ENCODE measurements at places on chromosomes 7 and 10.

GRCh38 chr7:6403907-6404306, 43.8 kb downstream of the DAGLB start:
- DNase-seq, result no peak

GRCh38 chr7:30841801-30842541, 69.7 kb upstream of the AQP1 start:
- no peak for DNase-seq

DNA sequence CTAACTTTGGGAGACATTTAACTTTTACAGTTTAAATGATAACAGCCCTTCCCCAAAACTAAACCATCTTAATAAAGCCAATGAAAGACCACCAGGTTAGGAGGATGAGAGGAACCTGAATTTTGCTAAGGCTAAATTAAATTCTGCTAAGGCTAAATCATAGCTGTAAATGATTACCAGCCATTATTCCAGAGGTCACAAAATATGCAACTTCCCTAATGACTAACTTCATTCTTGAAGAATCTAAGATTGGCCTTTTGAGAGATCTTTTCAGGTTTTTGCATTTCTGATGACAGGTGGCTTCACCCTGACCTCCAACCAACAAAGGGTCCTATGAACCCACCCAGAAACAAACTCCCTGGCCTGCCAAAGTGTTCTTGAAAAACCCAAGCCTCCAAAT, 373.3 kb downstream of the IPMK start:
- DNase-seq, result no peak

- DNase-seq, result no peak
Observed at GRCh38 chr10:71964743-71965515, 734 bp downstream of the CHST3 start.

DNA sequence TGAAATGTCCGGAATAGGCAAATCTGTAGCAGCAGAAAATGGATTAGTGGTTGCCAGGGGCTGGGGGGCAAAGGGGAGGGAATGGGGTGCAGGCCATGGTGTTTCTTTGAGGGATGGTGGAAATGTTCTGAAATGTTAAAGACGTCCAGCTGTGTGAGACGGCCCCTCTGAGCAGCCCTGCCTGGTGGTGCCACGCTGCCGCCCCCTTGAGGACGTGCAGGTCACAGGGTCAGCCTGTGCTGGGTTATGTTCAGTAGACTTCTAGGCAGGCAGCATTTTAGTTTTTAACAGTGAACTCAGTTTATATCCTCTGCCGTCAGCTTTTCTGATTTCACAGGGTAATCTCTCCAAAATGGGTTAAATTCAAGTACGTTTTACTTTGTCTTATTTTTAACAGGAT, 9.4 kb downstream of the NUB1 start:
- DNase-seq, result peak; percentile 31

- DNase-seq, result no peak
Observed at GRCh38 chr7:149147752-149148653, 750 bp downstream of the ZNF398 start.

DNA sequence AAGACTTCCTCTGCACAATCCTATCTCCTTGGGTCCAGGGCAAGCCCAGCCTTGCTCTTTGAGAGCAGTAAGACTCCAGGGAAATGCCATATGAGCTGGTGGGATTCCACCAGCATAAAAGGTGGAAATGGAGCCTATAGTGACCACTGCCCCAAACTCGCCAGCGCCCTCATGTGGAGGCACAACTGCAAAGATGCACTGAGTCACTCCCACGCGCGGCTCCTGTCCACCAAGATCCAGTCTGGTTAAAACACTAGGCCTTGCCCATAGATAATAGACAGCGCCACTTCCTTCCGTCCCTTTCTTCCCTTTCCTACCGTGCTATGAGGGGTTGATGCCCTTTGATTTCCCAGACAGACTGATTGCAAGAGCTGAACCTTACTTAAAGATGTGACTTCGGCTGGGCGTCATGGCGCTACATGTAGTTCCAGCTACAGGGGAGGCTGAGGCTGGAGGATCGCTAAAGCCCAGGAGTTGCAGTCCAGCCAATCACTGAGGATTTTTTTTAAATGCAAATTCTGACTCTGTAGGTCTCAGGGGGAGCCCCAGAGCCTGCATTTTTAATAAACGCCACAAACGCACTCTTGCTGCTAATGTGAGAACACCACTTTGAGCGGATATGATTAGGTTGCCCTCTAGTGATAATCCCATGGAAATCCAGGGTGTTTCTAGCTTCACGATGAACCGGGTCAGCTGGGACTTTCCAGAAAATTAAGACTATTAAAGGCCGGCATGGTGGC, 136.5 kb downstream of the EPC1 start:
- DNase-seq, result peak; percentile 8

- no peak for DNase-seq
Observed at GRCh38 chr10:48671914-48672595, 12.6 kb upstream of the WDFY4 start.

GRCh38 chr10:129860396-129860795, 103.7 kb downstream of the EBF3 start:
- DNase-seq, result no peak

GRCh38 chr7:76073335-76073990, 25.6 kb downstream of the MDH2 start:
- no peak for DNase-seq

DNA sequence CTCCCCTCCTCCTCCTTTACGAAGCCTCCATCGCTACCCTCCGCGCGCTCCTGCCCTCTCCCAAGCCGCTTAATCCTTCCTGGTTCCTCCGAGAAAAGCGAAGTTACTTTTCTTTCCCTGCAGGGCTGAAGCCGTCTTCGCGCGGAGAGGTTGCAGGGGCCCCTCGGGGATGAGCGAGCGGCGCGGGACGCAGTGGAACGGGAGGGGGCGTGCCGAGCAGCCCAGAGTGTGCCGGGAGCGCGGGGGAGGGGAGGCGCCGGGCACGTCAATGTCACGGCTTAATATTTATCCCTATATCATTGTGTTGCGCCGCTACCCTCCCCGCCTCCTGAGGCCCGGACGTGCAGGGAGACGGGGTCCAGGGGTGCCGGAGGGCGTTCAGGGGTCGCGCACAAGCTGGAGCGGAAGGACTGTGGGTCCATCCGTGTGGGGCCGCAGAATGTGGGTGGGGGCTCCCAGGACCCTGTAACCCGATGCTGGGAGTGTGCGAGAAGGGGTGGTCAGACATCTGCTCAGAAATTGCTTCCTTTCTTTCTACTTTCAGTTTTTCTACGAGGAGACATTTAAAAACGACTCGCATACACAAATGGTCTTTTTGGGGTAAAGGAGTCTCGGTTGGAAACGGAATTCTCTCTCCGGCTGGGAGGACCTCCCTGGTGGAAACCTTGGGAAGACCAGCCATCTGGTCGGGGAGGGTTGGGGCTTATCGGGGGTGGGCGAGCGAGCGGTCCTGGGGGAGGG, 2.4 kb downstream of the CDK6 start:
- DNase-seq, result peak; percentile 72

DNA sequence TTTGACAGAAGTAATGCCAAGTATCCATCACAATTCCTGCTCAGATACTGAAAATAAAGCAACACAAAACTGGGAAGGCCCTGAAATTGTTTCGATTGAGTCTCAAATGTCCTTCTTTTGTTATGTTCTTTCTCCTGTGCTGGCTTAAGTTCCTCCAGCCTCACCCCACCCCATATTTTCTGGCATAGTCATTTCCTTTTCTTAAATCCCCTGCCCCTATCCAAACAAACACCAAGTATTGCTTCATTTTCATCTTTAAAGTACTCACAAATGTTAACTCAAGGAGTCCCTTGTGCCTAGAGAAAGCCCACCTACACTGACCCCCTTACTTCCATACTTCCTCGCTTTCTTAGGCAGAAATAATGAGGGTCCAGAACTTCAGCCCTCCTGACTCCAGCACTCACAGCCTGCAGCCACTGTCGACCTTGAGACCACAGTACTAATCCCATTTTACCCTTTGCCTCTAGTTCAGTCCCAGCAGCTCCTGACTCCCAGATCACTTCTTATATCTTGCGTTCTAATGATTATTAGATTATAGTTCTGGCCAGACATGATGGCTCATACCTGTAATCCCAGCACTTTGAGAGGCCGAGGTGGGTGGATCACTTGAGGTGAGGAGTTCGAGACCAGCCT, 73.2 kb upstream of the ST8SIA6 start:
- no peak for DNase-seq

GRCh38 chr10:99758211-99758891, 24.1 kb upstream of the ABCC2 start:
- no peak for DNase-seq

GRCh38 chr10:34177445-34177844, 637.7 kb downstream of the PARD3 start:
- DNase-seq, result no peak

DNA sequence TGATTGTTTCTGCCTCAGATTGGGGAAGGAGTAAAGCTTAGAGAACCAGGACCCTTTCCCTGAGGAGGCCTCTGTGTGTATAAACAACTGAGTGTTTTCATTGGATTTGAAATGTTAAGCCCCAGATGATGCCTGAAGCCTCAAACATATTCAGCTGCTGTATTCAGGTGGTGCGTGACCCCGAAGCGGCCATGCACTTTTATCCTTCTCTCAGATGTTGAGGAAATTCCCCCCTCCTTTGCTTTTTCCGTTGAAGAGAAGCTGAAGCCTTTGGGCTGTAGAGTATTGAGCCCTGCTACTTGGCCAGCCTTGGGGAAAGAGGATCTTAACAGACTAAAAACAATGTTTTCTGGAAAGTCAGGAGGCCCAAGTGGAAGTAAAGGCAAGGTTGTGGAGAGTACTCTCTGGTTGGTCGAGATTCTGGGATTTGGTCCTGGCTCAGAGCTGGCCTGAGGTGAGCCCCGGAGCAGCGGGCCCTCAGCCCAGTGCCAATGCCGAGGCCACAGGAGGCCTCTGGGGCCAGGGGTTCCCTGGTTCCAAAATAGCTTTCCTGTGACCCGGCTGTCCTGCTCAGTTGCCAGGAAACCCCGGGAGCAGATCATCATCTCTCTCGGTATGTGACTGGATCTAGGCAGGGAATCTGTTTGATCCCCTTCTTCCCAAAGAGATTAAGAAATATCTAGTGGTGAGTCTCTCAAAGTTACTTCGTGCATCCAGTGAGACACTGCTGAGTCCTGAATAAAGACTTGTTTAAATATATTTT, 22.5 kb downstream of the FKBP6 start:
- DNase-seq, result no peak

GRCh38 chr7:125425506-125425905, 495.9 kb upstream of the POT1 start:
- DNase-seq, result no peak

DNA sequence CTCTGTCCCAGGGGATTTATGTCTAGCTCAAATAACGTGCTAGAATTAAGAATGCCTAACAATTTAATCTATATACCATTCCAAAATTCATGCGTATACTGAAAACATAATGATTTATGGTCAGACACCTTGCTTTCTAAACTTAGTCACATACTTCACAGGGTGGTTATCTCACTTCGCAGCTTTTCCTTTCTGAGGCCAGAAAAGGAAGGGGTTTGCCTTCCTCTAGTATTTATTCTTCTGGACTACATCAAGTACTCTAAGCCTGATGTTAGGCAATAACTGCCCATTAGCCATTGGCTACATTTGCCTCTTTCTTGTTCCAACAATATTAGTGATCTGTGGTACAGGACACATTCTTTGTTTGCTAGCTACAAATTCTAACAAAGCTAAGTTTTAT, 72.6 kb upstream of the FHIP2A start:
- DNase-seq, result no peak

GRCh38 chr10:3887885-3888476, 103.0 kb upstream of the KLF6 start:
- DNase-seq, result no peak

GRCh38 chr10:129057856-129058663, 409.0 kb upstream of the MGMT start:
- no peak for DNase-seq

DNA sequence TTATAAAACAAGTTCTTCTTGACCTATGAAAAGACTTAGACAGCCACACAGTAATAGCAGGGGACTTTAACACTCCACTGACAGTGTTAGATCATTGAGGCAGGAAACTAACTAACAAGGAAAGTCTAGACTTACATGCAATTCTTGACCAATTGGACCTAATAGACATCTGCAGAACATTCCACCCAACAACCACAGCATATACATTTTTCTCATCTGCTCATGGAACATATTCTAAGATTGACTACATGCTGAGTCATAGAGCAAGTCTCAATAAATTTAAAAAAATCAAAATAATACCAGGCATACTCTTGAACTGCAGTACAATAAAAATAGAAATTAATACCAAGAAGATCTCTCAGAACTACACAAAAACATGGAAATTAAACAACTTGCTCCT, 219.5 kb upstream of the HPS1 start:
- no peak for DNase-seq

DNA sequence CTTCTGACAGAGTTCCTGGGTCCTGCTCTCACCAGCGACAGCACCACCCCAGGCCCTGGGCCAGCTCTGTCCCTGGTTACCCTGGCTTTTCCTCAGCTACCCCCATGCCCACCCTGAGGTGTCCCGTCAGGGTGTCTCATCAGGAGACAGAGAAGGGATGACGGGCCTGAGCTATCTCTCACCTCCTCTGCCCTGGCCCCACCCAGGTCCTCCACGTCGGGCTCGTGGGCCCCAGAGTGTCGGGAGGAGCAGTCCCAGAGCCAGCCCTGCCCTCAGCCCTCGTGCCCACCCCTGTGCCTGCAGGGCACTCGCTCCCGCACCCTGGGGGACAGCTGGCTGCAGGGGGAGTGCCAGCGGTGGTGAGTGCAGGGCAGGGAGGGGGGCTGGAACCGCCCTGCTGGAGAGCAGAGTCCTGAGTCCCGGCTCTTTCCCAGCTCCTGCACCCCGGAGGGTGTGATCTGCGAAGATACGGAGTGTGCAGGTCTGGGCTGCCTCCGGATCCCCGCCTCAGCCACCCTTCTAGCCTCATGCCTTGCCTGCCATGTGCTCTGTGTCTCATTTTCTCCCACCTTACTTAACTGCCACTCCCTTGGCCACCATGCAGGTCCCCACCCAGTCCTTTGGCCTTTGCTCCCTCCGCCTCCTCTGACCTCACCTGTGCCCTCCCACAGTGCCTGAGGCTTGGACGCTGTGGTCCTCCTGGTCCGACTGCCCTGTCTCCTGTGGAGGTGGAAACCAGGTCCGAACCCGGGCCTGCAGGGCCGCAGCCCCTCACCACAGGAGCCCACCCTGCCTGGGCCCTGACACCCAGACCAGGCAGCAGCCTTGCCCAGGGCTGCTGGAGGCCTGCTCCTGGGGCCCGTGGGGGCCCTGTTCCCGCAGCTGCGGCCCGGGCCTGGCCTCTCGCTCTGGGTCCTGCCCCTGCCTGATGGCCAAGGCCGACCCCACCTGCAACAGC, 16.7 kb upstream of the ZNF862 start:
- no peak for DNase-seq
